ENCODE measurements at places on chromosomes 6 and 20.

DNA sequence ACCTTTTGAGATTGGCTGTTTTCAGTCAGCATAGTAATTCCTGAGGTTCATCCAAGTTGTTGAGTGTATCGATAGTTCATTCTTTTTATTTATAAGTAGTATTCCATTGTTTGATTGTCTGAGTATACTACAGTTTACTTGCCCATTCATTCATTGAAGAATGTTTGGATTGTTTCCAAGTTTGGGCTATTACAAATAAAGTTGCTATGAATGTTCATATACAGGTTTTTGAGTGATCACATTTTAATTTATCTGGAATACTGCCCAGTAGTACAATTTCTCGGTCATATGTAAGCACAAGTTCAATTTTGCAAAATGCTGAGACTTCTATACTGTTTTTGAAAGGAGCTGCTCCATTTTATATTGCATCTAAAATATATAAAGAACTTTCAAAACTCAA, 14.2 kb upstream of the EPHA7 start:
- no peak overlapping the region for H3K4me3 ChIP-seq
- H3K4me1 ChIP-seq = no peaks in the 10 kb centered on the region
- H3K27ac ChIP-seq = no peak overlapping the region
- no peak for DNase-seq
- no peaks in the 10 kb centered on the region for H3K36me3 ChIP-seq

GRCh38 chr20:46552460-46553420, 2.3 kb upstream of the OCSTAMP start:
- H3K4me3 ChIP-seq = no peak overlapping the region
- H3K27me3 ChIP-seq = peaks cover 9% of the 10 kb centered on the region
- H3K27ac ChIP-seq = no peak overlapping the region
- peaks cover 43% of the 10 kb centered on the region for H3K4me1 ChIP-seq
- H3K36me3 ChIP-seq = no peaks in the 10 kb centered on the region

DNA sequence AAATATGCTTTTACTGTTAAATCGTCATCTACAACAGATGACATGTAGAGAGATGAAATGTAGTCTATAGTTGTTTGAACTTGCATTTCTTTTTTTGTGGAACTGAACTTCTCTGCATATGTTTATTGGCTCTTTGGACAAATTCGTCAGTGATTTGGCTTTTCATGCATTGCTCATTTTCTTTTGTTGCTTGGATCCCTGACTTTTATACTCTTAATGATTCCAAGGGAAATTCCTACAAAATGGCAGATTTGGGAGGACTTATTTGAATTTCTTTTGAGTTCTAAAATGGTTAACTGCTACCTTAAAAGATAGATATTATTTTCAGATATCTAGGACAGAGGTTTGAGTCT, 65.4 kb downstream of the UTRN start:
- peaks cover 77% of the 10 kb centered on the region for H3K4me1 ChIP-seq
- H3K27me3 ChIP-seq = no peaks in the 10 kb centered on the region
- no peak for DNase-seq
- no peak overlapping the region for H3K27ac ChIP-seq

GRCh38 chr6:148682990-148683389, 63.8 kb upstream of the UST start:
- no peak overlapping the region for H3K4me3 ChIP-seq
- no peak for DNase-seq
- H3K27ac ChIP-seq = no peak overlapping the region
- H3K36me3 ChIP-seq = no peaks in the 10 kb centered on the region
- no peaks in the 10 kb centered on the region for H3K27me3 ChIP-seq
- no peaks in the 10 kb centered on the region for H3K4me1 ChIP-seq

- no peak for DNase-seq
- H3K36me3 ChIP-seq = no peaks in the 10 kb centered on the region
- no peak overlapping the region for H3K4me3 ChIP-seq
- no peak overlapping the region for H3K27ac ChIP-seq
Measured at GRCh38 chr6:159874435-159874834, 16.4 kb upstream of the MAS1 start.

DNA sequence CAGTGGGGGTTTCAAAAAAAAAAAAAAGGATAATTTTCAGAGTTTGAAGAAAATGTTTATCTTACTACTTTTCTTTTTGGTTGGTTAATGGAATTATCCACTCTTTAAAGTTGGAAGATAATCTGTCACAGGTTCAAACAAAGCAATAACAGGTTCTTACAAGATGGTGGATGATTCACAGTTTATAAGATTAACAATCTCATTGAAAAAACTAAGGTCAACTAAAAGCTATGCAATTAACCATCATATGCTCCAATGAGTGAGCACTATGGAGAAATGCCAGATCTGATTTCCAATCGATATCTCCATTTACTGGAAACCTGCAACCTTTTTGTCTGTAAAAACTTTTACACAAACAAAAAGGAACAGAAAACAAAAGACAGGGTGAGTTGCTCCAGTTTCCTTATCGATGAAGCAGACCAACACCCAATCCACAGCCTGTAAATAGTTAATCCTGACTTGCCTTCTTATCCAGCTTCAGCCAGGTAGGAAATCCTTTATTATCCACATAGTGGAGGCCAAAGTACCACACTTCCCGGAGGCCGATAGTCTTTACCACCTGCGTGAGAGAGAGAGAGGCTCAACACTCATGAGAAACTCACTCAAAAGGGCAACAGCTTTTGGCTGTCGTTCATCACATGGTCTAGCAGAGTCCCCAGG, 32.4 kb downstream of the EZR start:
- no peak overlapping the region for H3K27ac ChIP-seq
- no peak for DNase-seq
- peaks cover 18% of the 10 kb centered on the region for H3K4me1 ChIP-seq
- no peaks in the 10 kb centered on the region for H3K27me3 ChIP-seq

- no peak overlapping the region for H3K4me3 ChIP-seq
- peaks cover 45% of the 10 kb centered on the region for H3K4me1 ChIP-seq
- peak; percentile 48 for DNase-seq
- H3K36me3 ChIP-seq = peaks cover 5% of the 10 kb centered on the region
- H3K27me3 ChIP-seq = no peaks in the 10 kb centered on the region
- H3K27ac ChIP-seq = peak overlapping the region; percentile 52
Measured at GRCh38 chr6:144362042-144363018, 77.2 kb downstream of the UTRN start.

- no peak overlapping the region for H3K27ac ChIP-seq
- no peak overlapping the region for H3K4me3 ChIP-seq
- no peaks in the 10 kb centered on the region for H3K36me3 ChIP-seq
- DNase-seq = no peak
Measured at GRCh38 chr6:78589436-78589835, 277.9 kb upstream of the IRAK1BP1 start.

GRCh38 chr20:11051136-11051535, 377.3 kb upstream of the JAG1 start:
- no peak overlapping the region for H3K4me3 ChIP-seq
- H3K36me3 ChIP-seq = no peaks in the 10 kb centered on the region
- no peaks in the 10 kb centered on the region for H3K4me1 ChIP-seq
- no peaks in the 10 kb centered on the region for H3K27me3 ChIP-seq
- DNase-seq = no peak

DNA sequence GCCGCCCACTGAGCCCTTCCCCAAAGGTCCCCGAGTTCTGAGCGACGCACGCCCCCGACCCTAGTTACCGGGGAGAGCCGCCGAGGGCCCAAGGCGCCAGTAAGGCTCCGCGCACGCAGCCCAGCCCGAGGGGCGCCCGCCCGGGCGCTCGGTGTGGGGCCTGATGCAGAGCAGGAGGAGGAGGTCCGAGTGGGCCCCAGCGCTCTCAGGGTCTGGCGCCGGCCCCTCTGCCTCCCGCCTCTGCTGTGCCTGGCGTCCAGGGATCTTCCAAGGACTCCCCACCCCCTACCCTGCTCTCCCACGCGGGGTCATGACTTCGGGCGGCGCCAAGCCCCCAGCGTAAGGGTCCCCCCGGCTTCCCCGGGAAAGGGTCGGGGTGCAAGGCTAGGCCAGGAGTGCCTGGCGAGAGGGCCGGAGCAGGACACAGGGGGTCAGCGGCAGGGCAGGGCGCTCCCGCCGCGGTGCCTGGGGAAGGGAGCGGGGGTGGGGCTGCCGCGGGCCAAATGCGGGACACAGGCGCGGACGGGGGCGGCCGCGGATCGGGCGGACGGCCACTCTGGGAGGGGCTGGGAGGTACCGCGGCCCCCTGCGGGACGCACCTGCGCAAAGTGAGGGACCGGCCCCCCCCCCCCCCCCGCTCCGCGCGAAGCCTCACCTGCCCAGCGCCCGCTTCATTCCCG, 637 bp downstream of the ABHD12 start:
- no peaks in the 10 kb centered on the region for H3K27me3 ChIP-seq
- H3K4me1 ChIP-seq = peaks cover 32% of the 10 kb centered on the region
- no peak for DNase-seq
- H3K4me3 ChIP-seq = peak overlapping the region; percentile 95

- no peaks in the 10 kb centered on the region for H3K36me3 ChIP-seq
- no peaks in the 10 kb centered on the region for H3K4me1 ChIP-seq
- H3K27ac ChIP-seq = no peak overlapping the region
- no peak overlapping the region for H3K4me3 ChIP-seq
Measured at GRCh38 chr20:42688576-42688975, 501.1 kb downstream of the PTPRT start.

DNA sequence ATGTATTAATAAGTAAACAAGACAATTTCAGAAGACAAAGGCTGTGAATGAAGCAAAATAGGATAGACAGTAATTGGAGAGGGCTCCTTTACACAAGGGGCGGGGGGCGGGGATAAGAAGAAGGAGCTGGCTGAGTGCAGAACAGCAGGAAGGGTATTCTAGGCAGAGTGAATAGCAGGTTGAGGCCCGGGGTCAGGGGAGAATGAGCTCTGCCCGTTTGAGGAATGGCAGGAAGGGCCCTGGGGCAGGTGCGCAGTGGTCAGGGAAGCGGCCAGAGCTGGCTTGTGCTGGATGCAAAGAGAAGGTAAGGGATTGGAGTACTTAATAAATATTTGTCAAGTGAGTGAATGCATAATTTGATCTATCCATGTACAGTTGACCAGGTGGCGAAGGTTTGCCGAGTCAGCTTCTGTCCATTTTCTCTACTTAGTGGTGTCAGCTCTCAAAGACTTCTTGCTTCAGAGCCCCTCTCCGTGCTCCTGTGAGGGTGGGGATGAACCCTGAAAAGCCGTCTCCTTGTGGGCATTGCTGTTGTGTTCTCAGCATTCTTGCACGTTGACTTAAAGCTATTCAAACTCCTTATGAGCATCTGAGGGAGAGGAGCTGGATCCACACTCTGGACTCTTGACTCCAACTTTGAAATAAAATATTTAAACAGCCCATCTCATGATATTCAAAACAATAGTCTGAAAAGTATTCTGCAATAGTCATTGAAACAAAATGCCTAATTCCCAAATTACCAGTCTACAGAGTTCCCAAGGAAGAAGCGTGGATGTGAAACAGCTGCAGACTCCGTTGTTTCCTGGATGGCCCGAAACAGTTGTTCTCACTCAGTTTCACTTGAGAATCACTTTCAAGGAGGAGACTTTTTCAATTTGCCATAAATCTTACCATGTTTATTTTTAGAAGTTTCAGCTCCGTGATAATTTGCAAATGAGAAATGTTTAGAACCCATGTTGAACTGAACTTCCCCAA, 105.1 kb downstream of the EDN3 start:
- no peak overlapping the region for H3K27ac ChIP-seq
- no peaks in the 10 kb centered on the region for H3K36me3 ChIP-seq
- peaks cover 27% of the 10 kb centered on the region for H3K27me3 ChIP-seq
- no peak overlapping the region for H3K4me3 ChIP-seq
- no peaks in the 10 kb centered on the region for H3K4me1 ChIP-seq

GRCh38 chr20:35561671-35562070, 19.8 kb downstream of the ERGIC3 start:
- H3K27me3 ChIP-seq = no peaks in the 10 kb centered on the region
- H3K4me3 ChIP-seq = no peak overlapping the region
- no peak overlapping the region for H3K27ac ChIP-seq
- H3K4me1 ChIP-seq = peaks cover 9% of the 10 kb centered on the region
- no peak for DNase-seq

DNA sequence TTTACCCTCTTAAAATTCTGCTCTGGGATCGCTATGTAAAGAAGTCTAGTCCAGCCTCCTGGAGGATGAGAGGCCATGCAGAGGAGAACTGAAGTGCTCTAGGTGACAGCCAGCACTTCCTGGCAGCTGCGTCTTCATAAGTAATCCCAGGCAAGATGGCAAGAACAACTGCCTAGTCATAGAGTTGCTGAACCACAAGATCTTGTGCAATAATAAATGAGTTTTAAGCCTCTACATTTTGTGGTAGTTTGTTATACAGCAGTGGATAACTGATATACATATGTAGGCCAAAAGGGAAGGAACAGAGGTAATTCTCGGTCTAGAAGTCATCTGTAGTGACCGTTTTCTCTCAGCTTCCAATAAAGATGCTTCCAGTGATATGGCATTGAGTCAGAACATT, 103.8 kb upstream of the FLRT3 start:
- H3K36me3 ChIP-seq = no peaks in the 10 kb centered on the region
- H3K27ac ChIP-seq = no peak overlapping the region
- no peaks in the 10 kb centered on the region for H3K4me1 ChIP-seq
- DNase-seq = no peak

DNA sequence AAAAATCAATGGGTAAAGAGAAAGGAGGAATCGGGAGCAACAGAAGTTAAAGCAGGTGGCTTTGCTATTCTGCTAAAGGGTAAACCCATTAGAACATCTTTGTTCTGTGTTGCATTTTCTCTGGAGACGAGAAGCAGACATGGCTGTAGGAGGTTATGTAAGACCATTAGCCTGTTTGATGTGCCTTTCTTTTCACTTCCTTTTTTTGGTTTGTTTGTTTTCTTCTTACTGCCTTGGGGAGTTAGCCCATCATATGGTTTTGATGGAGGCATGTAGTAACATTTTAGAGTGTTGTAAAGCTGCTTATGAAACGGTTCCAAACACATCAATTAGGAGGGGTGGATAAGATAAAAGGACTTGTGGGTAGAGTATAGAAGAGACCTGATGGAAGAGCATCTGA, 131.0 kb downstream of the DOK5 start:
- DNase-seq = no peak
- H3K4me3 ChIP-seq = no peak overlapping the region
- no peak overlapping the region for H3K27ac ChIP-seq
- H3K36me3 ChIP-seq = no peaks in the 10 kb centered on the region
- H3K4me1 ChIP-seq = no peaks in the 10 kb centered on the region

- no peak for DNase-seq
- H3K4me3 ChIP-seq = no peak overlapping the region
- peaks cover 56% of the 10 kb centered on the region for H3K4me1 ChIP-seq
- no peak overlapping the region for H3K27ac ChIP-seq
- no peaks in the 10 kb centered on the region for H3K36me3 ChIP-seq
- 0 out of 3 replicates have a peak, but pooled peaks cover 6% of the 10 kb centered on the region for H3K27me3 ChIP-seq
Measured at GRCh38 chr6:137654365-137654981, 160.3 kb upstream of the OLIG3 start.

DNA sequence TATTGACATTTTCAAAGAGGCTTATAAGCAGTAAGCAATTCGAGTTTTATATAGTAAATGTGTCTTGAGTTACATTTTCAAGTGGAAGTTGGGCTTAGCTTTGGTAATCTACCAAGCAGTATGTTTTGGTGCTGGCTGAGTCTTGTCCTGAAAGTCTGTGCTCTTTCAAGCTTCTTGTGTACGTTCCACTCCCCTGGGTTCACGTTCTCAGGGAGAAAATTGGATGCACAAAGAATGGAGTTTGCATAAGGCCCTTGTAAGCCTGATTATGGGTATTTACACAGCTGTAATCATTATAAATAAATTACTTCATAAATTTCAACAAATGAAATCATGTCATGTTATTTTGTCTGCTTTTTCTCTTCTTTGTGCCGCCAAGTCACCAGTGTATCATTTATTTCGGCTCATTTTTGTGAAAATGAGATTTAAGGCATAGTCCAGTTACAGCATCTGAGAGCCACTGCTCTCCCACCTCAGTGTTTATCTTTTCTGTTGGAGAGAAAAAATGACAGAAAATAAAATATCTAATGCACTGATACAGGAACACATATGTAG, 262.5 kb downstream of the BTBD3 start:
- no peak overlapping the region for H3K27ac ChIP-seq
- no peak for DNase-seq
- no peaks in the 10 kb centered on the region for H3K4me1 ChIP-seq
- H3K27me3 ChIP-seq = no peaks in the 10 kb centered on the region
